RWPE2 (cell line): ENCODE measurements at places on chromosomes 12 and 14.

GRCh38 chr14:101471723-101472517 lies 89.4 kb upstream of the DIO3 start:
- DNase-seq: no peak

DNA sequence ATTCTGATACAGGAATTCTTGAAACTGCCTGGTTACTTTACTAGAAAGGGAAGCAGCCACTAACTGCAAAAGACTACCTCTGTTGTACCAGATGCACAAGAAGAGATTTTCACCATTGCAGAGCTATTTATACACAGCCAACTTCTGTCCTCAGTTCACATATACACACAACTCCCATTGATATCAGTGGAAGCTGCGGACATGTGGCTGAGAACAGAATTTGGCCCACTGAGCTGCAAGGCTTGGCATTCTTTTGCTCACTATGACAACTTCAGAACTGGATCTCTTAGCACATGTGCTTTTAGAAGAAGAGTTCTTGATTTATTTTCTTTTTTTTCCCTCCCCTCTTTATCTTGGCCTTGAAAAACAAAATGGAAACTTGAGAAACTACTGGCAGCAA lies 28.3 kb downstream of the PTPRO start:
- DNase-seq: no peak

DNA sequence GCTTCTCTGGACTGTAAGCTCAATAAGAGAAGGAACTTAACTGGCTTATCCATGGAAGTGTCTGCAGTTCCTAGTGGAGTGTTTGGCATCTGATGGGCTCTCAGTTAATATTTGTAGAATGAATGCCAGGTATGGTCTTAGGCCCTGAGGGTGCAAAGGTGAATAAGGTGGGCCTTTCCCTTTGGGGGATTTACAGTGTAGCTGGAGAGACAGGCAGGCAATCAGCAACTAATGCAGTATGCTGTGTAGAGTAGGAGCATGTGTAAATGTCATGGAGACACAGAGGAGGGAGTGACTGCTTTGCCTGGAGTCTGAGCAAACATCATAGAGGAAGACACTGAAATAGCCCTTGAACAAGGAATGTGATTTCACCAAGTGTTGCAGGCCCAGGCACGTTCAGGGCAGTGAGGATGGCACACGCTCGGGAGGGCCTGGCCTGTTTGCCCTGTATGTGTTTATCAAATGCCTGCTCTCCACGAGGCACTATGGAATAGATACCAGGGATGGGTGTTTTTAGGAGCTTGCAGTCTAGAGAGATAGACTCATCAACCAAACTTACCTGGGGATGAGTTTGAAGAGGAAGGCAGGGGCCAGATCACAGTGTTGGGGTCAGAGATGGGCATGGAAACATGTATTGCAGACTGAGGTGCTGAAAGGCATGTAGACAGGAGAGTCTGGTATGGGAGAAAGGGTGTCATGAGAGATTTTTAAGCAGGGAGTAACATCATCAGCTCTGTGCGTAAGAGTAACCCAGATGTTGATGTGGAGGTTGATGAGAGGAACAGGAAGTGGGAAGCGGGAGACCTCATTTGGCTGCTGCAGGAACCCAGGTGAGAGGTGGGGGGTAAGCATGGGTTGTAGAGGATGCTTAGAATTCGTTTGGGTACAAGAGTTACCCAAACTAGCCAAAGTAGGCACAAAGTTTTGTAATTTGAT lies 54.1 kb downstream of the PLXNC1 start:
- DNase-seq: no peak

GRCh38 chr14:75375983-75376382 lies 51.8 kb upstream of the JDP2 start:
- no peak for DNase-seq

DNA sequence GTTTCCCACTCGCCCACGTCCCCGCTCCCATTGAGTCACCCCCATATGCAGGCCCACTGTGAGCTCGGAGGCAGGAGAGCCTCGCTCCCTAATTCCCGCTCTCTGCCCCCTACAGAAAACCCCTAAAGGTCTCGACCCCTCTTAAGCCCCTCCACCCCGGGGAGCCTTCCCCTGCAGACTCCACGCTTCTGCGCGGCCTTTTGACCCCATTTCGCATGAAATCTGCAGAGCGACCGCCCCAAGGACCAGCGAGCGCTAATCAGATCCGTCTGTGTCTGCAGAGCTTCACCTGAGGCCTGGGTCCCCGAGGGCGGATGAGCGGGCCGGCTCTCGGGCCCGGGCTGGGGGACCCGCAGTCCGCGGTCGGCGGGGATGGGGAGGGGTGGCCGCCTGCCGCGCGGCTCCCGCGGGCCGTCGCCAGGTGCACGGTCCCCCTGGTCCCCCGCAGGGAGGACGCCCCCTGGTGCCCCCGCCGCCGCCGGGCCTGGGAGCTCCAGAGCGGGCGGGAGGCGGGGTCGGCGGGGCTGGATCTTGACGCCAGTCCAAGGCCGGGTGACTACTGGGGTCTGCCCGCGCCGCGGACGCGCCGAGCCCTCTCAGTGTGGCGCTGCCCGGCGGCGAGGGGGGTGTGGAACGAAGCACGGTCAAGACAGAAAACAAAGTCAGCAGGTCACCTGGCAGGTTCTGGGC lies 10.1 kb downstream of the BMP4 start:
- DNase-seq: no peak

DNA sequence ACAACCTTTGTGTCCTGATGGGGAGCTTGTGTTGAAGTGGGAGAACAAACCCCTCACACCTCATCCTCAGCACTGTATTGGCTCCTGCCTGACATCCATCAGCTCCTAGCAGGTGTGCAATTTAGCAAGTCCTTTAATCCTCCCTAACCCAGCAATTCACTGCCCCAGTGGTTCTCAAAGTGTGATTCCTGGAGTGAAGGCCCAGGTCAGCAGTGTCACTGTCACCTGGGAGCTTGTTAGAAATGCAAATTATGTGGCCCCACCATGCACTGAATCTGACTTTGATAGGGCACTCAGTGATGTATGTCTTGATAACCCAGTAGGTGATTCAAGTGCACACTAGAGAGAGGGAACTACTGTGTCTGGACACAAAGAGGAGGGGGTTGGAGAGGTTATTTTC lies 133.6 kb downstream of the FGD4 start:
- DNase-seq: no peak

- no peak for DNase-seq
Observed at GRCh38 chr12:263574-263973, 938 bp upstream of the SLC6A13 start.

GRCh38 chr12:130764475-130765185 lies 48.5 kb upstream of the RIMBP2 start:
- no peak for DNase-seq

- no peak for DNase-seq
Observed at GRCh38 chr12:106130474-106131113, 8.2 kb downstream of the NUAK1 start.
